ENCODE measurements at places on chromosomes 11 and 22. TPM values are rescaled to one million over a fixed set of nuclear protein-coding genes. Genes with fewer than 3 reads are reported as not detected.
A peak's percentile ranks its signal among the peaks of the same experiment; 100 is the strongest.

GRCh38 chr11:1656061-1656441, 26.5 kb downstream of the KRTAP5-5 start:
- no peak for DNase-seq

DNA sequence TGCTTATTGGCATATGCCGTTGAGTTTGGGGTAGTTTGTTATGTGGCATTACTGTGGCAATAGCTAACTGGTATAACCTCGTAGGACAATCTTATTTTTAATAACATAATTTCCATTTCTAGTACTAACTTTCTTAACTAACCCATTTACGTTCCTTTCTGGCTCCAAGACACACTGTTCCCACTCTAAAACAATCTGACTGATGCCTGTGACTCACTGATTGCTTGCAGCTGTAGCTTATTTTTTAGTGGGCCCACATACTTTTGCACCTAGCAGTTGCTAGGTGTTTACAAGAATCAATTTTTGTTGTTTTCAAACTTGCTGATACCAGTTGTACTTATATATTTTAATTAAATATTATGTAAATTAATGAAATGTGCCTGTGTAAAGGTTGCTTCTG, 52.2 kb downstream of the FAT3 start:
- DNase-seq = no peak

GRCh38 chr11:14300661-14301304, 58.2 kb downstream of the RRAS2 start:
- peak; percentile 38 for DNase-seq

DNA sequence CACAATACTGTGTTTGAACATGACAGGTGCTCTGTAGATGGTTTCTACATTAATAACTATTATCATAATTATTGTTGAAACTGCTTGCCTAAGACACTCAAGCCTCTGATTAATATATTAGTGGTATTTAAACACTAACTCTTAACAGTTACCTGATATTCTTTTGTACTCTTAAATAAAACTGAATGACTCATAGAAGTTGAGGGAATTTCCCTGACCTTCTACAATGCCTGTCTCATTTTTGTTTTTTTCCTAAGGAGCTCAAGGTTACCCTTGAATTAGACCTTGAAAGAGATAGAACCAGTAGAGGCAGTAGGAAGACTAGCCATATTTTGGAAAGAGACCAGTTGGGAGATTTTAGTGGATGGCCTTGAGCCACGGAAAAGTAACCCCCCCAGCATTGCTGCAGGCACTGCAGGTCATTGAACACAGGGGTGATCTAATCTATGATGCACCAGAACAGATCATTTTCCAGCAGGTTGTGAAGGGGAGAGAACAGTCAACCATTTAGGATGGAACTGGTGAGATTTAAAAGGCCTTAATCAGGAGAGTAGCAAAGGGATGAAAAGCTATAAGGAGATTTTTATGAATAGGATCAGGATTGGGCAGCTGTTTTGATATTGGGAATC, 148.3 kb downstream of the PGR start:
- DNase-seq = no peak

DNA sequence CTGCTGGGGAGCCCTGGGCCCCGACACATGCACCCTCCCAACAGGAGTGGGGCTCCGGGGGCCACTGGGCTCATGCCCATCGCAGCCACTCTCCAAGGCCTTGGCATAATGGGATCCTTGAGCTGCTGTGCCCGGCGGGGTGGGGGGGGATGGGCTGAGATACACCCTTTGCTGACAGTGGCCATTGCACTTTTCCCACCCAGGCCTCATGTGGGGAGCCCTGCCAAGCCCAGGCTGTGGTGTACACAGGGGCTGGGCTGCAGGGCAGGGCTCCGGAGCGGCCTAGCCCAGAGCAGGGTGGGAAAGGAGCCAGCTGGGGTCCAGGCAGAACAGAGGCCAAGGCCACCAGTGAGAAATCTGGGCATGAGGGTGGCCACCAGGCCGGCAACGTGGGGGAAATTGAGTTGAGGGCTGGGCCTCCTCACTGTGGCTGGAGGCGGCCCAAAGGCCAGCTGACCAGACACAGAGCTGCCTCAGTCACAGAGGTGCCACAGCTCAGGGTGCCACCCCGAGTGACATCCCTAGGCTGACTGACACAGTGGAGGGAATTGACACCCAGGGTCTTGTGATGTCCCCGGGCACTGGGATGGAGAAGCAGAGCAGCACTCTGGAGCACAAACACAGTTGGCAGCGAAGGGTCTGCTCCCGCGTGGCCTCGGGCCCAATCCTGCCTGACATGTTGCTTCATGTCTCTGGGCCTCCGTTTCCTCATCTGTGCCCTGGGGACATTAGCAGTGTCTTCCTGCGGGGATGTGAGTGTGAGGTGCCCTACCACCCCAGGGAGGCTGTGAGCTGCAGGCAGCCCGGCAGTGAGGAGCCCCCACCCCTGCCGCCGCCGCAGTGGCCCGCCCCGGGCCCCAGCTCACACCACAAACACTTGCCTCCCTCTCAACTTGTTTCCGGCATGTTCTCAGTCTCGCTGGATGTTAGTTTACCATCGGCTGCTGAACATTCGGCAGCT, 30.4 kb downstream of the RTN4R start:
- DNase-seq = no peak

GRCh38 chr22:44146088-44146861, 34.5 kb upstream of the PARVG start:
- DNase-seq = no peak

DNA sequence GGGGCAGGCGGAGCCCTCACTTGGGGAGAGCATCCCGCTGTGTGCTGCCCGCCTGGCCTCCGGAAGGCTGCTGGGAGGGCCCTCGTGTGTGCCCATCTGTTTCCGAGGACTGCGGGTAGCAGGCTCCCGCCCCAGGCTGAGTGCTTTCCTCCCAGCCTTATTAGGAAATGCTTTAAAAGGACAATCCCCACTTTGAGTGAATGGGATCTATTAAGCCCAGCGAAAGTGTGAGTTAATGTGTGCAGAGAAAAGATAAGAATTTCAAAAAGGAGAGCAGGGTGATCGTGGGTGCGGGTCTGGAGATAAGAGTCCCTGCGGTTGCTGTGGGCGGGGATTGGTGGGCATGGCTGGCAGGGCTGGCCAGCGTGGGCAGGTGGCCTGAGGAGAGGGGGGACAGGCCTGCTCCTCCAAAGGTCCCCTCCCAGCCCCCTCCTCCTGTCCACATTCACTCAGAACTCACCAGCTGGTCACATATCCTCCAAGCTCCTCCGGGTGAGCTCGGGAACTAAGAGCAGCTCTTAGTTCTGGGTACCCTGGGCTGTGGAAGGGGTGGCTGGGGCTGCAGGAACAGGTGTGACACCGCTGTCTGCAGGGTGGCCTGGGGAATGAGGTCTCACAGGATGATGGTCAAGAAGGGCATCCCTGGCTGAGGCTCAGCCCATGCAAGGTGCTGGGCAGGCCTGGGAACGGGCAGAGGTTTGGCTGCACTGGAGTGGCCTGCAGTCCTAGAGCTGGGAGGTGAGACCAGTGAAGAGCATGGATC, 1260.3 kb downstream of the BRD1 start:
- DNase-seq = no peak

DNA sequence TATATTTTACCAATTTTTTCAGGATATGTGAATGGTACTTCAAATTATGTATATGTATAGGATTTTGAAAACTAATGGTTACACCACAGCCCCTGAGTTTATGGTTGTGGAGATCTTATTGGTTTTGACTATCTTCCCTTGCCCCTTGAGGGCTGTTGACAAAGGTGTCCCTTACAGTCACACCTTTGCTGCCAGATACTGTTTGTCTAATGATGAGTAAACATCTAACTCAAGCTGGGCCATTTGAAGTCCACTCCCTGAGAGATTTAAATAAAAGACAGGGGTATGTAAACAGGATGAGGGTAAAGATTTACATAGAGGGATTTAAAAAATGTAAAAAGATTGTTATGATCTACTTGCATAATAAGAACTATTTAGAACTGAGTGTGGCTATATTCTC, 38.9 kb upstream of the LUZP2 start:
- DNase-seq = no peak

DNA sequence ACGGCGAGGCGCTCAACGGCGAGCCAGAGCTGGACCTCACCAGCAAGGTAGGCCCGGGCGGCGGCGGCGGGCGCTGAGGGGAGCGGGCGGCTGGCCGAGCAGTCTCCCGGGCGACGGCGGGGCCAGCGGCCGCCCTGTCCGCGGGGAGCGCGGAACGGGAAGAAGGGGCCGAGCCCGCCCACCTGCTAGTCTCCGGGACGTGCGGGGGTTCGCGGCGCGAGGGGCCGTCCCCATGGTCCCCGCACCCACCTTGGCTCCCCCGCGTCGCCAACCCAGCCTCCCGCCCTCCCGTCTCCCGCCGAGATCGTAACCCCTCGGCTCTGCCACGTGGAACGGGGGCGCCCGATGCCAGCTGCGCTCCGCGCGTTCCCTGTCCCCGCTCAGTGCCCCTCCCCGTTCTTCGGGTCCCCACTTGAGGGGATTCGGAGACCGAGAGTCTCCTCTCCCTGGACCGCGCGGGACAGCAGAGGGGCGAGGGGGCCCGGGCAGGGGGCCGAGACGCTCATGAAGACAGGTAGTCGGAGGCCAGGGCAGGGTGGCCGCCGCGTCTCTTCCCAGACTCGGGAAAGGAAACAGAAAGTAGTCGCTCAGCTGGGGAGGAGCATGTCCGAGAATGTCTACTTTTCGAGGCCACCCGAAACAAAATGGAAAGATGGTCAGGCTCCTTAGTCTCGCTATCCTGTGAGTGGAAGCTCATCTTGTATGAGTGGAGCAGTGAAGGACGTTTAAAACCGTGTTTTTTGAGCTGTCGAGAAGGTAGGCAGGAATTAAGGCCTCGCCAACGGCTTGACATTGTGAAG, 557 bp downstream of the GTPBP1 start:
- DNase-seq = peak; percentile 62

DNA sequence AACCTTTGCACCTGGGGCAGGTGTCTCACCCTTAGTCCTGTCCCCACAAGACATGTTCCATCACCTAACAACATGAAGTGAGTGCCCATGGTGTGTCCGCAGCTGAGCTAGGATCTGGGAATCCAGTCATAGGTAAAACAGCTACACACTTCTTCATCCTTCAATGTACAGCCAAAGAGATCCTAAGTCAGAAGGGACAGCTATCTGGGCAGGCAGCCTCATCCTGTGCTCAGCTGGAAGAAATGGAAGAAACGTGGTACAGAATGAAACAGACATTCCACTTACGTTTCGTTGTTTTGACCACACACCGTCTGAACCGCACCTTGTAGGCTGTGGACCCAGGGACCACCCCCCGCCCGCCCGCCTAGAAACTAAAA, 30.8 kb downstream of the PDGFB start:
- DNase-seq = no peak

DNA sequence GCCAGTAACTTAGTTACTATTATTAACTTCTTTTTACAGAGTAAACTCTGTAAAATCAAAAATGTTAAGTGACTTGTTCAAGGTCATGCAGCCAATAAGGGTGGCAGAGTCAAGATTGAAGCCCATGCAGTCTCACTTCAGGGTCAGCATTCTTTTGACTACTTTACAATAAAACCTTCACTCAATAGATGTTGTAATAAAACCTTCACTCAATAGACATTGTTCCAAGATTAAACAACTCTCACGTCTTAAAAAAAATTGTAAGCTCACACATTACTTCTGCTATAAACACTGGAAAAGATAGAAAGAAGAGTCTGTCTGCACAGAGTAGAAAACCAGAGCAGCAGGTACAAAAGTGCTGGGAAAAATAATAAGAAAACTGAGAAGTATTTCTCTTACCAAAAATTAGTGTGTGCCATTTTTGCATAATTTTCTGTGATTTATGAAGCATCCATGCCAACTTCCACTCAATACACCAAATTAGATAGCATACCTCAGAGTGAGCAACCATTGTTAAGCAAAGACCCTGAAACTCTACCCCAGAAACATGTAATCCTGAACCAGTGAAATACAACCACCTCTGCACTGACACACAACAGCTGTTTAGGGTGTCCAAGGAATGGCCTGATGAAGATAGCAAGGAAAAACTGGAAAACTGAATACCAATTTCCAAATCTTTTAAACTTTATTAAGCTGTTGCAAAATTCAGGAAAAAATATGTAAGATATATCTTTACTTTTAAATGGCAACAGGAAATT, 4.9 kb upstream of the SOX6 start:
- DNase-seq = no peak

- DNase-seq = no peak
Measured at GRCh38 chr22:20792966-20793728, 19.2 kb downstream of the SERPIND1 start.

- DNase-seq = no peak
Measured at GRCh38 chr11:114183044-114183511, 113.1 kb upstream of the NNMT start.

GRCh38 chr11:45082744-45083543, 63.5 kb upstream of the PRDM11 start:
- DNase-seq = no peak

- DNase-seq = no peak
Measured at GRCh38 chr11:7576726-7577290, 63.0 kb downstream of the PPFIBP2 start.

DNA sequence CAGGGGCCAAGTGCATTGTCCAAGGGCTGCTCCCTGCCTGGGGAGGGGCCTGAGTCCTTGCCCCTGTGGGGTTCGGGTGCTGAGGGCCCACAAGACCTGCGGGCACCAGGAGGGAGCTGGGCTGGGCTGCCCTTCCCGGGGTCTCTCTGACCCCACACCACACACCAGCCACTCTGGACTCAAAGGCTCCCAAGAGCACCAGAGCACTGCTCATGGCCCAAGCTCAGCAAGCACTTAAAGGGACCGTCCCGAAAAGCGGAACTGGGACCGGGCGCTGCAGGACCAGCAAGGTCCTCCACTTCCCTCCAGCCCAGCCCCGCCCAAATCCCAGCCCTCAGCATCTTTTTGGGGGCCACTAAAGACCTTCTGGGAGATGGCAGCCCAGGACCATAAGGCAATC, 5.3 kb downstream of the LSP1 start:
- DNase-seq = no peak

RIMBP3C gene
- 0.05 TPM for total RNA-seq

CRACR2B gene
- 0.14 TPM for total RNA-seq

MYBPC3 gene
- not detected for total RNA-seq

KCNJ4 gene
- total RNA-seq = 0.05 TPM

P2RY2 gene
- total RNA-seq = 3.7 TPM

LMO1 gene
- total RNA-seq = not detected

MS4A3 gene
- 43.9 TPM for total RNA-seq

IRAG1 gene
- 4.4 TPM for total RNA-seq

Data from liver (tissue), 10 donors.